ENCODE measurements at places on chromosomes 4 and X.

- no peak for DNase-seq
Observed at GRCh38 chrX:39451046-39451445, 646.7 kb downstream of the BCOR start.

- DNase-seq = peak; percentile 73
Observed at GRCh38 chr4:40194602-40195161, 2.1 kb upstream of the RHOH start.

DNA sequence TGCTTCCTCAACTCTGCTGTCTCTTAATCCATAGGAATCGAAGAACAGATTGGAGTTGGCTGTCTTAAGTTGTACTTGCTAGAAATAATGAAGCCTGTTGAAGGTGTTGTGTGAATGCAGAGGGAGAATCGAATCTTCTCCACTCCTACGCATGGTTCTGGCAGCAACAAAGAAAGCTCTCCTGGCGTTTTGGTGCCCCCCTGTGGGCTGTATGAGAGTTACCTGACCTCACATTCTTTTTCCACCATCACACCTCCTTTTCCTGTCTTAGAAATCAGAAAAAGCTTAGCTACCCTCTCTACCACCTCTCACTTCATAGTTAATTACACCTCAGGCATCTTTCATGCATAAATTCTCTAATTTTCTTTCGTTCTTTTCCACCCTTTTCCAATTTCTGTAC, 16.3 kb downstream of the KLF8 start:
- peak; percentile 66 for DNase-seq

- DNase-seq = no peak
Observed at GRCh38 chr4:125021189-125021588, 293.6 kb upstream of the FAT4 start.

DNA sequence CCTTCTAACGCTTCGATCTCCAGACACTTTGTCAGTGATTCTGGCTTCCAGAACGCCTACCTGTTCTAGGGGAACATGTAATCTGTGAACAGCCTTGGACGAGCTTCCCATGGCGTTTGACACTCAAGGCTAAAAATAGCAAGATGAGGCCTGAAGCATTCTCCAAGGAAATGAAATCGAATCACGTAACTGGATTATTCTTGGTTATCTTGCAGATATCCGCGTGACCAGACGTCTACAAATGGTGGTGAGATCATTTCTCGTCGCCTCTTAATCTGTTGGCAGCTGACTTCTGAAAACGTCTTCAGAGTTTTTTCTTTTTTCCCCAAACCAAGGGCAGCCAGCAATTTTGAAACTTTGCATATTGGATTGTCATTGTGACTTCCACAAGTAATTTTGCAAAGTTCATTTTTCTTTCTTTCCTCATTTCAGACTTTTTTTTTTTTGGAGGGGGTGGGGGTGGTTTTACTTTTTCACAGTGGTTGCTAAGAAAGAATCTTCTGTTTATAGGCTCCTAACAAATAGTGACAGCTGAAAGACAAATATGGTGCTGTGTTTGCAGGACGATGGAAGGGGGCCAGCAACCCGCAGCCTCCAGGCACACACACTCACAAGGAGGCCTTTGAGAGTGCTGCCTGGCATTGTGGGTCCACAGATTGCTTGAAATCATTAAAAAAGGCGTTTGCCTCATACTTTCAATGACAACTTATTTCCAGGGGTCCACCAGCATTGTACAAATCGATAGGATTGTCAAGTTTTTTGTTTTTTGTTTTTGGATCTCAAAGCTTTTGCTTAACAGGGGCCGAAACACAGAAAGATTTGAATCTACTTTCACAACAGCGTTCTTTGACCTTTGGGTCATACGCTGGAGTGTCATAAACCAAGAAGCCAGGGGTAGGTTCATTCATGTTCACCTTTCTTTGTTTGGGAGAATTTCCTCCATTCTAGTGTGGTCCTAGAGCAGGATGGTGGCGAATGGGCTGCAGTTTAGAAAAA, 32.4 kb upstream of the PDLIM3 start:
- no peak for DNase-seq

- peak; percentile 15 for DNase-seq
Observed at GRCh38 chr4:123593655-123594054, 197.1 kb downstream of the SPRY1 start.

- DNase-seq = no peak
Observed at GRCh38 chr4:2634014-2634413, 97.6 kb downstream of the FAM193A start.

DNA sequence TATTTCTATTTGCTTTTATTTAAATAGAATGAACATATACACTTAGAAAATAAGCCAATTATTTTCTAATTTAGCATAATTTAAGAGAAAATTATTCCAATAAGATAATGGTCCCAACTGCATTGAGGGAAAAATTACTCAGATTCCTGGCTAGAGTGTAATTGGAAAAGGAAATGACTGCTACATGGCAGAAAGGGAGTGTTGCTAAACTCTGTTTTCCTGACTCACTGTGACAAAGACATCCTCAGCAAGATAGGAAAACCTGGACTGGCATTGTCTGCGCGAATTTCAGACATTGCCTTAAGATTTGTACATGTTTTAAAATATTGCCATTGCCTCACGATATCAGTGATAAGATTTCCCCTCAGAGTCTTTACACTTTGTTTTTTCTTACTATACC, 8.2 kb downstream of the TNIP3 start:
- no peak for DNase-seq

GRCh38 chr4:98232202-98232601, 29.0 kb upstream of the RAP1GDS1 start:
- peak; percentile 6 for DNase-seq

- no peak for DNase-seq
Observed at GRCh38 chr4:16110199-16110598, 26.4 kb upstream of the PROM1 start.

DNA sequence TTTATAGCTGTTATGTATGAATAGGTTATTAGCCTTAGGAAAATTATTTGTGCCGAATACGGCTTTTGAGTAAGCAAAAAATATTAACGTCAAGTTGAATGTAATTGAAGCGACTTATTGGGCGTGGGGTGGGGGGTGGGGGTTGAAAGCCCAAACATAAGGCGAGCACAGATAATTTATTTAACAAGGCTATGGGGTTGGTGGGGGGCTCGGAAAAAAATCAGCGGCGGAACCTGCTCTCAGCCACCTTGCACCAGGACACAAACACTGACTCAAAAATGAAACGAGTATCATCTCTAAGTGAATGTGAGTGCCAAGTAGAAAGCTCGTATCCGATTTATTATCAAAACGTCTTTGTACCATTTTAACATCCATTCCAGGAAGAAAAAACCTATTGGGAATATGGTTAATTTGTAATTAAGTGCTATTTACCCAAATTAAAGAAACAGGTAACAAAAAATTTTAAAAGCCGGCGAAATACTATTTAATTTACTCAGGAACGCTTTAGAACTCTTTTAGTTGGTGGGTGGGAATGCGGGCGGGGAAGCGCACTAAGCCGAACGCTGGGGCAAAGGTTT, 902 bp upstream of the LARP1B start:
- DNase-seq = peak; percentile 2

- peak; percentile 11 for DNase-seq
Observed at GRCh38 chrX:132676561-132677186, 187.8 kb upstream of the MBNL3 start.

- DNase-seq = no peak
Observed at GRCh38 chr4:19379191-19379708, 872.5 kb upstream of the SLIT2 start.

DNA sequence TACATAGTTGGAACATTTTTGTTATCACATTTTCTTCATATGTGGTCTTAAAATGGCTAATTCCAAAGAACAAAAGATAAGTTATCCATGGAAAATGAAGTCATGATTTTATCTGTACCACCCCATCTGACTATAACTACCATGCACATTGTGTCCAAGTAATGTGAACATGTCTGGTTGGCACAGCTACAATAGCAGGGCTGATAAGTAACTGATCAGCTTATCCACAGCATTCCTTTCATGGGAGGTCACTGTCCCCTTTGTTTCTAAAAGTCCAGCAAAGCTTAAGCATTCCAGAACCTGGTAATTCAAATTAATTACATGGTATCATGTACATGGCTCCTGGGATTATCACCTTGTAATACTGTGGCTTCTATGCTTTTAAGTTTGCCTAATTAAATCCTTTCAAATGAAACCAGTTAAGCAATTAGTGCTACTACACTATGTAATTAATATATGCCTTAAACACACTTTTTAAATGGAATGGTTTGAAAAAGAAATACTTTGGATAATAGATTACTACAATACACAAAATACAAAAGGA, 21.1 kb upstream of the SORBS2 start:
- no peak for DNase-seq

GRCh38 chr4:183852910-183853547, 52.1 kb upstream of the STOX2 start:
- no peak for DNase-seq

DNA sequence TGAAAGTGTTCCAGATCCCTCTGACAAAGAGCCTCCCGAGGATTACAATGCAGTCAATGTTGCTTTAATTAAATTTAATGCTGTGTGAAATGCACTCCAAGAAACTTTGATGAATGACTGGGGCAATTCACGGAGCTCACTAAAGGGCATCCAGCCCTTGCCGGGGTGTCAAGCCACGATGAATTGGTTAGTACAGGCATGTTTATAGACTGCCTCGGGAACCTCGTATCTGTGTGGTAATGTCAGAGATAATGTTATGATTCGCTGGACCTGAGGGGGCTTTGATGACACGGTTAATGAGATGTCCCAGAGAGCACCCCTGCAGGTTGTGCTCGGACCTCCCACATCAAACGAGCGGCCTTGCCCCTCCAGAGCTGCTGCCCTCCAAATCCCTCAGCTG, 428.8 kb downstream of the NKX6-1 start:
- DNase-seq = no peak

DNA sequence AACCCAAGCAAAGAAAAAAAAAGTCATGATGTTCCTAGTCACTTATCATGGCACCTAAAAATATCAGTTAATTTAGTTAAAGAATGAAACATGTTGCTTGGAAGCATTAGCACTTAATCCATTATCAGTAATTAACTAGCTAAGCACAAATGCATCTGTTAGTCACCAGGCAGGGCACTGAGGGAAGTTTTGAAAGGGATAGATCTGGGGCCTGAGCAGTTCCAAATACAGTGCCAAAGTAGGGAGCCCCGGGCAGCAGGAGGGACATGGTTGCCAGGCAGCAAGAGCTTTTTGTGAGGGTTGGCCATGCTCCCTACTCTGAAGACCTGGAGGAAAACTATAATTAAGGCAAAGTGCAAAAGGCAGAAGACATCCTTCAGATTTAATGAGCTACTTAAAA, 62.0 kb downstream of the PHKA1 start:
- DNase-seq = no peak

DNA sequence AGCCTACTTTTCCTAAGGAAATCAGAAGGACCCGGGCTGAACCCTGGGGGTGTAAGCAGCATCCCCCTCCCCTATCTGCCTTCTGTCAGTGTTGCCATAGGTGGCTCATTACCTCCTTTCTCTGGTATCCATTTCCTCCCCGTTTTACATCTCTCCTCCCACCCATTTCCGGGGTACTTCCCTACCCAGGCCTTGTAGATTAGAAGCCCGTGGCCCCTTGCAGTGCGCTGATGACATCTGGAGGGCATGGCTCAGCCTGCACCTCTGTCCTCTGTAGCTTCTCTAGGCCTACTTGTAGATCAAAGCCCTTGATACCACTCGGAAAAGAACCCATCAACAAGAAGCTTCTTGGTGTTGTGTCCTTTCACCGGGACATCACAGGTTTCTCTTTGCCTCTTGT, 71.8 kb downstream of the NBDY start:
- DNase-seq = peak; percentile 72

DNA sequence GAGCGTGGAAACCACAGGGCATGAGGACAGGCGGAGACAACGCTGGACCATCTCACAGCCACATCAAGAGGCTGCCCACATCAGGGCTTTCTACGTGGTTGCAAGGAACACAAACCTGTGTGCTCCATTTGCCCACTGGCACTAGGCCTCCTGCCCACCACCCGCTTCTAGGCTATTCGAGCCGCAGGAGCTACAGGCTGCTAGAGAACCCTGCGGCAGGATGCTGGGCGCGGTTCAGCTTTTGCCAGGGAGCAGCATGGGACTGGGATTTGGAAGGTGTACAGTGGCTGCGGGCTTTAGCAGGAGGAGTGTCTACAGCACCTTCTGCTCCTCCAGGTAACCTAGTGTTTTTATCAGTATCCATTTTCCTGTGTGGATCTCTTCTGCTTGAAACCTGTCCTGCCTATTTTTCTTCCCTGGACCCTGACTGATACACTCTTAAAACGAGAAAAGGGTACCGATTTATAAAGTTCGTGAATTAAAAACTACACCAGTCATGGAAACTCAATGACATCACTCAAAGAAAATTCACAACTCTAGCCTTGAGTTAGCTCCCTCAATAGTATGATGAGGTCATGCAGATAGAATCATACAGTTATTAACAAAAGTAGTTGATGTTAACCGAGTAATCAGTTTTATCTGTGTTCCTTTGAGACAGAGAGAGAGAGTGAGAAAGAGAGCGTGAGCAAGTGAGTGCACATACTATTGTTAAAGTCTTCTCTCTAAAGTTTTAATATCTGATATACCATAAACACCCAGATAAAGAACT, 12.8 kb downstream of the NOP14 start:
- DNase-seq = no peak

DNA sequence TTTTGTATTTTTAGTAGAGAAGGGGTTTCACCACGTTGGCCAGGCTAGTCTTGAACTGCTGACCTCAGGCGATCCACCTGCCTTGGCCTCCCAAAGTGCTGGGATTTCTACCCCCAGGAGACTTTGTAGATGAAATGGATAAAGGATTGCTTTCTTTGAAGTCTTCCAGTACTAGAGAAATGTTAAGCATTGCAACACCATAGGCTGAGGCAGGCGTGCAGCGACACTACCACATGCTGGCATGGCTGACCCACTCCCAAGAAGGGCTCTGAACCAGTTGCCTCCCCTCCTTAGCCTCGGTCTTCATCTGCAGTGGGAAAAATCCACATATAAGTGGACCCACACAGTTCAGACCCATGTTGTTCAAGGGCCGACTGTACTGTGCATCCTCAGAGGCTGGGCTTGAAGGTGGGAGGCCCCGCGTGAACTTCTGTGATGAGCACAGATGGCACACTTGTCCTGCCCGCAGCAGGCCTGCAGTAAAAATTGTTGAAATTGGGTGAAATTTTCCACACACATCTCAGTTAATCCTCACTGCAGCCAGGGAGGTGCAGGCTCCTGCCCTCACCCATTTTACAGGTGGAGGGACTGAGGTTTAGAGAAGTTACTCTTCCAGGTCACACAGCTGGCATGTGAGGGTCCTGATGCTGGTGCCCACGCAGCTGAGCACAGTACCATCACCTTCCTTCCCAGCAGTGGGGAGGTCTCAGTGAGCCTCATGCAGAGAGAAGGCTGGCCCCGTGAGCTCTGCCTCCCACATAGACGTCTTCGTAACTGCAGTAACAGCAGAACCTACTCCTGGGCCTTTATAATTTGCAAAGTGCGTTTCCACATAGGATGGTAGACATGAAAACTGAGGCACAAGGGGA, 35.5 kb downstream of the HTRA3 start:
- no peak for DNase-seq

- DNase-seq = no peak
Observed at GRCh38 chr4:110344165-110344564, 131.8 kb upstream of the ENPEP start.

GRCh38 chrX:51461053-51462044, 35.0 kb downstream of the NUDT11 start:
- peak; percentile 41 for DNase-seq

GRCh38 chr4:90419124-90419711, 292.0 kb downstream of the CCSER1 start:
- DNase-seq = peak; percentile 32

All from activated CD4-positive, alpha-beta T cell treated with anti-CD3 and anti-CD28 coated beads, Interleukin-2, amount 50 U/mL, for 16 hours (primary cell).